ENCODE measurements at places on chromosomes 5 and 9.

- DNase-seq = no peak
These were observed 61.4 kb upstream of the GLRX start for GRCh38 chr5:95884017-95884325.

DNA sequence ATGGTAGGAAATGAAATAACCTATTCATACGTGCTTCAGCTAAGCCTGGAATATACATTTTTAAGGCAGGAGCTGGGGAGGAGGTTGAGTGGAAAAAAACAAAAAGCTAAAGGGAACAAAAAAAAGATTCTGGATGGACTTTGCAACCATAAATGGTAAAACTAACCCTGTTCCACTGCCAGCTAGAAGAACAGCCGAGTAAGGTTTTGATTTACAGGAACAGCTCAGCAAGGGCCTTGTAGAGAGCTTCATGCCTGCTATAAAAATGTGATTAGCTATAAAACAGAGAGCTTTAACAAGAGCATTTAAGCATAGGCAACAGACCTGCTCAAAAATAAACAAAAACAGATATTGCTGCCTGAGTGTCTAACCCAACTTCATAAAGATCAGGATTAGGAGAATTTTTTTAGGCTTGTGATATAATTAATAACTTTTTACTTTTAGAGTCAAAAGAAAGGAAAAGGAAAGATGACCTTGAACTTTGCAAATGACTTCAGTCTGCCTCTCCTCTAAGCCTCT lies 194.8 kb downstream of the FBXL7 start:
- DNase-seq = no peak

DNA sequence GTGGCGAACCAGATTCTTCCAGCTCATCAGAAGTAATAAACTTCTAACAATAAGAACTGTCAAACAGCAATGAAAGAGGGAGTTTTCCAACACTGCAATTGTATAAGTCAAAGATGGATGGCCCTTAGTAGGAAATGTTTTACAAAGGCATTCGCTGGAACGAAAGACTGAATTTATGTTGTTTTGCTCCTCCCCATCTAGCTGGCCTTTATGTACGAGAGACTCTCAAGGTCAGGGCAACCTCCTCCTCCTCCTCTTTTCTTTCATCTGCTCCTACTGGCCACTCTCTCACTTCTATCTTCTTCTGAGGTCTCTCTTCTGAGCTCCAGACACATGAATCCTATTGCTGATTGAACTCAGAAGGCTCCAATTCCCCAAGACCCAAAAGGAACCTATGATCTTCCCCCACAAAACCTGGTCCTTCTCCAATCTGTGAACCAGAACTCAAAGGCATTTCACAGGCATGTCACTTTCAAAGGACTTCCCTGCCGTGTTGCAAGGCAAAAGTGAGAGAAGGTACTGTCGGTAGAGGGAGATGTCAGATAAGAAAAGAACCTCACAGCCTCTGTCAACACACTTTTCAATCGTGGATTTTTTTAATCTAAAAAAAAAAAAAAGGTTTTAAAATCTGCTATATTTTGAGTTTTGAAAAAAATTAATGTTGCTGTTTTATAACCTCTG lies 28.5 kb upstream of the PUM3 start:
- no peak for DNase-seq

- no peak for DNase-seq
These were observed 10.6 kb upstream of the TRPC7 start for GRCh38 chr5:136375920-136376319.

DNA sequence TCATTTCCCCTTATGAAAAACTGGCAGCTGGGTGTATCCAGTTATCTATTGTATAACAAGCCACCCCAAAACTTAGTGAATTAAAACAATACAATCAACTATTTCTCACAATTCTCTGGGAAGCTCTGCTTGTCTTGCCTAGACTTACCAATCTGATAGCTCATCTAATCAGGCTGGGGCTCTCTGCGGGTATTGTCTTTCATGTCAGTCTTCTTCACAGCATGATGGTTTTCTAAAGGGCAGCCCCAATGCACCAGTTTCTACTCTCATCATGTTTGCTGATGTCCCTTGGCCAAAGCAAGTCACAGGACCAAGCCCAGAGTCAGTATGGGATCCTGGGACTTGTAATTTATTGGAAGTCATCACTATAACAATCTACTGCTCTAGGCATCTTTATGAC lies 433.5 kb downstream of the KIAA0825 start:
- DNase-seq = no peak

DNA sequence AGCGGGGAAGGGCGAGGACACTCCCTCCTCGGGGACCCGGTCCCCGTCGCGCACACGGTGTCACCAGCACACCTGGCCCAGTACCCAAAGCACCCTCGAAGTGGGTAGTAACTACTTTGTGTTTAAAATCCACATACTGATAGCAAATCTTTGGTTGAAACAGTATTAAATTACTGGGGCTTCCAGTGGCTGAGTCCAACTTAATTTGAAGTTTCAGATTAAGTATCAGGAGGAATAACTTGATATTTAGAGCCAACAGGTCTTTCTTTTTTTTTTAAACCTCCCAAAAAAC lies 615 bp downstream of the ATG10 start:
- no peak for DNase-seq

Data from activated CD4-positive, CD25-positive, alpha-beta regulatory T cell (primary cell).